ENCODE measurements at places on chromosomes 6 and 20. TPM values are rescaled to one million over a fixed set of nuclear protein-coding genes. Genes with fewer than 3 reads are reported as not detected.

- DNase-seq: no peak
Measured at GRCh38 chr20:61497029-61497627, 245.1 kb downstream of the CDH4 start.

ACTL10 gene
- total RNA-seq: 0.33 TPM

DNA sequence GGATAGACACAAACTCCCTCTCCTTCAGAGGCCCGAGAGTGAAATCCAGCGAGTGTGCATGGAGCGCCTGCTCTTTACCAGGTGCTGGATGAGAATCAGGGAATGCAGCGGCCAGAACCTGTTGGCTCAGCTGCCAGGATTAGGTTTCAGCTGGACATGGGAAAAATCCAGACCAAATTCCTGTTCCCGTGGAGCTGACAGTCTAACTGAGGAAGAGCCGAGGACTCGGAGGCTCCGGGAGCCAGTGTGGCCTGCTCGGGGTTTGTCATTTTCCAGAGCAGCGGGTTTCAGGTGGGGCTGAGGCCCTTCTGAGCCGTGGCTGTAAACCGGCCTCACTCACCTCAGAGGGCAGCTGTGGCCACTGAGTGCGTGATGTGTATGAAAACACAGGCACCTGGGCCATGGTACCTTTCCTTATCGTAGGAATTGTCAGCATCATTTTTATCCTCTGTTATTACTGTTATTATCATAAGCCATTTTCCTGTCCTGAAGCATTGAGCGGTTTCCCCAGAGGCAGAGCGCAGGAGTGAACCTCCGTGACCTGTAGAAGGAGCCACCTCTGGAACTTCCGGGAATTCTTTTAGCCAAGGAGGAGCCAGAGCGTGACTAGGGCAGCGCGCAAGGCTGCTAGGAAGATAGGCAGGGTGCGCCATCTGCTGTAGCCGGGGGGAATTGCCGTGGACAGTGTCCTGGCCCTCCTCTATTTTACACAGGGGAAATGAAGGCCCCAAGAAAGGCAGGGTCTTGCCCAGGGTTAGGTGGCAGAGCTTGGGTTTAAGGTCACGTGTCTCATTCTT is 27.3 kb downstream of the PKIG start:
- peak; percentile 92 for DNase-seq

DNA sequence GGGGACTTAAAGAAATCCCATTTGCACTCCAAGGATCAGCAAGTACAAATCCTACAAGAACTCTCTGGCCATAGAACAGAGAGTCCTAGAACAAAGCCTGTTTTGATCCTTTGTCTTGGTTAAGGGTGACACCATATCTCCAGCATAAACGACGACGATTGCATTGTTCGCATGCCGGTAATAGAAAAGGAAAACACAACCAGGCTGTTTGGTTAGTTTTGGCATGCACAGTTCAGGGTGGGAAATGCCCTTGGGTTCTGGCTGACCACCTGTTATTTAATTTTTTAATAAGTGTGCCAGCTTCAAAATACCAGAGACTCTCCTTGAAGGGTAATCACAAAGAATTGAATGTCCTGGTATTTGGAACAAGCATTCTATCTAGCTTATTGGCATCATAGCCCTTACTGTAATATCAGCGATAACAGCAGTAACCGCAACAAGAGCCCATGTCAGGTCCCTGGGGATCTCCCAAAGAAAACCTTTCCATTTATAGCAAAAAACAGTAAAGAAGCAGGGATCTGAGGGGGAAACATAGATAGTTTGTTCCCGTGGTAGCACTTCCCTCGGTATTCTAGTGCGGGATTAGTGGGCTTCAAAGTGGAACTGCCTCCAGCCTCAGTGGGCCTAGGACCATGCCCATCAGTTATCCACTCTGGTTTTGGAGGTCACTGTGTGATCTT is 77.1 kb downstream of the TMEM170B start:
- no peak for DNase-seq

GTSF1L gene
- total RNA-seq: not detected

MUC21 gene
- not detected for total RNA-seq

MATN4 gene
- total RNA-seq: not detected

GRCh38 chr6:56144538-56145324 is 102.6 kb downstream of the COL21A1 start:
- DNase-seq: no peak

DNA sequence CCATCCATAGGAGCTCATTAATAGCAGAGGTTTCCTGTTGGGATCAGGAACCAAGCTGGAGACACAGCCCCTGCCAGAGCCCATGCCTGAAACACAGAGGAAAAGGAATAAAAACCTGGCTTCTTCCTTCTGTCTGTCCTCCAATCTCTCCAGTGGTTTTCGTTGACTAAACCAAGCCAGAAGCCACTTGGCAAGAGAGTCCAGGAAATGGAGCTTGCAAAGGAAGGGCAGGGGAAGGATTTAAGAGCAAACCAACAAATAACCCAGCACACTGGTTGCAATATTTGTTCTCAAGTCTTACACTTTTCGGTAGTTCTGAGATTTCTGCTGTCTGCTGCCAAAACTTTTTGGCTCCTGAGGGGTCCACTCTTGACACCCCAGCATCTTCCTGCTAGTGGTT is 137.0 kb upstream of the BMP2 start:
- DNase-seq: no peak

SLC25A27 gene
- total RNA-seq: 6.2 TPM

GPR6 gene
- not detected for total RNA-seq

GRCh38 chr20:50590348-50590664 is 80.1 kb downstream of the PTPN1 start:
- no peak for DNase-seq

SPINT3 gene
- total RNA-seq: not detected

EYS gene
- total RNA-seq: not detected

TNNC2 gene
- 0.51 TPM for total RNA-seq

FRK gene
- total RNA-seq: 6.3 TPM

- no peak for DNase-seq
Measured at GRCh38 chr20:14412065-14412681, 74.8 kb upstream of the FLRT3 start.

GRCh38 chr6:44162876-44163625 is 4.4 kb downstream of the CAPN11 start:
- DNase-seq: no peak

DNA sequence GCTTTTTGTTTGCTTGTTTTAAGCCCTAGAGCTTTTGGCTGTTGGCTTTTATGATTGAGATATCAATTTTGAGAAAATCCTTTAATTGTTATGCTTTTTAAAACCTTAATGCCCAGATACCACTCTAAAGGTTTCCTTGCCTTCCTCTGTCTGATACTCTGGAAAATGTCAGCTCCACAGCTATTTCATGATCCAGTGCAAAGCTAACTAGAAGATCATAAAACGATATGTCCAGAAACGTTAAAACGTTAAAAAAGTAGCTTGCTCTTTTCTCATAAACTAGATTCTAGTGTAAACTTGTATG is 189.5 kb upstream of the TENT5A start:
- DNase-seq: no peak

LTB gene
- not detected for total RNA-seq

CTAGE9 gene
- total RNA-seq: not detected

GRCh38 chr6:82954937-82955577 is 110.6 kb downstream of the UBE3D start:
- DNase-seq: no peak

All from right atrium auricular region (tissue), 2 donors.